ENCODE measurements at places on chromosomes 6 and 20. TPM values are rescaled to one million over a fixed set of nuclear protein-coding genes. Genes with fewer than 3 reads are reported as not detected.

EYS gene
- polyA plus RNA-seq, result 0.77 TPM

NEDD9 gene
- 75.6 TPM for polyA plus RNA-seq

- peak; percentile 35 for DNase-seq
Measured at GRCh38 chr6:110597761-110598160, 121.3 kb upstream of the SLC22A16 start.

RSPO3 gene
- 28.0 TPM for polyA plus RNA-seq

TTK gene
- polyA plus RNA-seq, result 24.6 TPM

GRCh38 chr6:168691774-168692173 is 250.8 kb downstream of the SMOC2 start:
- DNase-seq, result no peak

Measured in right renal pelvis (tissue), 4 donors.